ENCODE measurements at places on chromosomes 11 and 22.

- peaks cover 2% of the 10 kb centered on the region for H3K27me3 ChIP-seq
- no peaks in the 10 kb centered on the region for H3K36me3 ChIP-seq
- no peak overlapping the region for H3K27ac ChIP-seq
- H3K4me3 ChIP-seq = no peak overlapping the region
- DNase-seq = peak; percentile 73
- H3K4me1 ChIP-seq = no peaks in the 10 kb centered on the region
Observed at GRCh38 chr11:70650075-70650909, 252.0 kb downstream of the CTTN start.

- no peak overlapping the region for H3K4me3 ChIP-seq
- H3K4me1 ChIP-seq = peaks cover 37% of the 10 kb centered on the region
- DNase-seq = no peak
- H3K27ac ChIP-seq = no peak overlapping the region
Observed at GRCh38 chr22:37262346-37262745, 18.3 kb upstream of the RAC2 start.

GRCh38 chr11:132187386-132187785 is 817.0 kb downstream of the NTM start:
- no peaks in the 10 kb centered on the region for H3K27me3 ChIP-seq
- no peak overlapping the region for H3K27ac ChIP-seq
- H3K4me3 ChIP-seq = no peak overlapping the region
- no peaks in the 10 kb centered on the region for H3K4me1 ChIP-seq

DNA sequence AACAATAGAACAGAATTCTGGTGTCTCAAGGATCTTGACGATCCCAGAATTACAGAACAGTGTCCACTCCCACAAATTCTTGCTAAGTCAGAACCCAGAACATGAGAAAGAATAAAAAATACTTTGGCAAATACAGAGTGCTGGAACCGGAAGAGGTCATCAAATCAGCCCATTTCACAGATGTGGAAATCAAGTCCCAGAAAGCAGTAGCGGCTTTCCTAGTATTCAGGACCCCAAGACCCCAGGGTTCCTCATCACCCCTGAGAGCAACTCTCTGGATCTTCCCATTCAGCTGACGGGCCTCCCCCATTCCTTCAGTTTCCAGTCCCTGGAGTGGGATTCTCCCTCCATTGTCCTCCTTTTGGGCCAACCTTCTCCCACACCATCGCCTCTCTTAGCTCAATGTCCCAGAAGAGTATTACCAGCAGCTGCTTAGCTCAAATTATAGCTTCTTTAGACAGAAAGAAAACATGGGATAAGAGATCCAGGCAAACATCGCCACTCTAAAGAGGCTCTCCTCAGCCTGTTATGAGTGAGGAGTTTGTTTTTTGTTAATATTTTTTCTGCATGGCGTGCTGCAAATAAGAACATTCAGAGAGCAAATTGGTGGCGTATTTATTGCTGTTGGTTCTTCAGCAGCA is 268.3 kb downstream of the MN1 start:
- H3K27ac ChIP-seq = no peak overlapping the region
- no peak overlapping the region for H3K4me3 ChIP-seq
- no peak for DNase-seq
- no peaks in the 10 kb centered on the region for H3K36me3 ChIP-seq

- peak overlapping the region; percentile 73 for H3K27ac ChIP-seq
- H3K27me3 ChIP-seq = no peaks in the 10 kb centered on the region
- DNase-seq = no peak
Observed at GRCh38 chr22:49866646-49867045, 13.0 kb downstream of the ZBED4 start.

- DNase-seq = peak; percentile 77
- peak overlapping the region; percentile 96 for H3K4me3 ChIP-seq
- H3K36me3 ChIP-seq = peaks cover 6% of the 10 kb centered on the region
Observed at GRCh38 chr11:10302744-10303557, 1.9 kb upstream of the ADM start.

DNA sequence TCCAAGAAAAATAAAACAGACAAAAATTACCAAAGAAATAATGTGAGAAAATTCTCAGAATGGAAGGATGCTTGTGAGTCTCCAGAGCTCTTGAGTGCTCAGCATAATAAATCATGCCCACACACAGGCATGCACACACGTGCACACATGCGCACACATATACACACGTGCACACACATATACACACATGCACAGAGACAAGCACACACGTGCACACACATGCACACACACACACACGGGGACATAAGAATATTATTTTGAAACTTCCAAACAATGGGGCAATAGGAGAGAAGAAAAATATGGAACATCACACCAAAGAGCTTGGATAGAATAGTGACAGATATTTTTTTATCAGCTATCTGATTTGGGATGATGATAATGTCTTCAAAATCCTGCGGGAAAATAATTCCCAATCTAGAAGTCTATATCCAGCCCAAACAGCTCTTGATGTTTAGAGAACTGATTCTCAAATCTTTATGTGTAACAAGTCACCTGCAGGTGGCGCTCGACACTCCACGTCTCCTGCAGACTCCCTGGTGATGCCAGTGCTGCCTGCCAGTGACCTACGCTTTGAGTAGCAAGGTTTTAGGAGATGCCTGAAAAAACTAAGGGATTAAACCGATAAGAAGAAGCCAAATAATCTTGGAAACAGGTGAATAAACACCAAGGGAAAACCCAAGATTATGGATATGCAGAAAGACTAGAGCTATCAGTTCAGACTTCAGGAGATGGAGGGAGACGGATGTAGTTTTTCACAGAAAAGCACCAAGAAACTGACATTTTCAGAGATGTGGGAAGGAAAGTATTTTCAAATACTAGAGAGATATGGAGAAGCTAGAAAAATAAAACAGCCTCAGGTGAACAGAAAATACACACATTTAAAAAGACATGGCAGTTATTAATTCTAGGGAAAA is 743.6 kb downstream of the ETS1 start:
- no peaks in the 10 kb centered on the region for H3K4me1 ChIP-seq
- no peak overlapping the region for H3K27ac ChIP-seq
- peak; percentile 75 for DNase-seq
- H3K4me3 ChIP-seq = no peak overlapping the region
- no peaks in the 10 kb centered on the region for H3K36me3 ChIP-seq
- peaks cover 2% of the 10 kb centered on the region for H3K27me3 ChIP-seq

DNA sequence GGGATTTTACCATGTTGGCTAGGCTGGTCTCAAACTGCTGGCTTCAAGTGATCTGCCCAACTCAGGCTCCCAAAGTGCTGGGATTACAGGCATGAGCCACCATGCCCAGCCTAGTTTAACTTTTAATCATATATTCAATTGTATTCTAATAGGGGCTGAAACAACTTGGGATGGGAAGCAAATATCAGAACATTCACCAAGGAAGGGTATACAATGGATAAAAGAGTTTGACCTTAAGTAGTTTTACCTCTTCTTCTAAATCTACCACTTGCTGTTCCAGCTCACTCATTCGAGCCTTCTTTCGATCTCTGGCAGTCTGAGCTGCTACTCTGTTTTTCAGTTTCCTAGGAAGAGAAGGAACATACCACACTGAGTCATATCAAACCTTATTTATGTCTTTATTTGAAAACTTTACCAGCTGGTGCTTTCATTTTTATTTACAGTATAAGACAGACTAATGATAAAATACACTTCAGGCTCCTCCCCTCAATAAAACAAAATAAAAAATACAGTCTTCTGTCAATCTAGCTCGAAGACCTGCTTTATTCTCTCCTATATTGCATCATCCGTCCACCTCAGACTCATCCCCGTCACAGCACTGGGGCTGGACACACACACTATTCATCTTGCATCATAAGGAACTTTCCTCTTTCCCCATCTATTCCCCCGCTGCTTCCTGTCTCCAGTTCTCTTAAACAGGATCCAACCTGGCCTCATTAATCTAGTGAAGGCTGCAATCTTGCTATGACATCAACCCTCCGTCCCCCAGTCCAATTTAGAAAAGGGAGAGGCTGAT is 1.4 kb downstream of the XBP1 start:
- H3K36me3 ChIP-seq = peaks cover 73% of the 10 kb centered on the region
- H3K27me3 ChIP-seq = no peaks in the 10 kb centered on the region
- peak overlapping the region; percentile 91 for H3K27ac ChIP-seq
- peak overlapping the region; percentile 91 for H3K4me3 ChIP-seq
- DNase-seq = no peak

DNA sequence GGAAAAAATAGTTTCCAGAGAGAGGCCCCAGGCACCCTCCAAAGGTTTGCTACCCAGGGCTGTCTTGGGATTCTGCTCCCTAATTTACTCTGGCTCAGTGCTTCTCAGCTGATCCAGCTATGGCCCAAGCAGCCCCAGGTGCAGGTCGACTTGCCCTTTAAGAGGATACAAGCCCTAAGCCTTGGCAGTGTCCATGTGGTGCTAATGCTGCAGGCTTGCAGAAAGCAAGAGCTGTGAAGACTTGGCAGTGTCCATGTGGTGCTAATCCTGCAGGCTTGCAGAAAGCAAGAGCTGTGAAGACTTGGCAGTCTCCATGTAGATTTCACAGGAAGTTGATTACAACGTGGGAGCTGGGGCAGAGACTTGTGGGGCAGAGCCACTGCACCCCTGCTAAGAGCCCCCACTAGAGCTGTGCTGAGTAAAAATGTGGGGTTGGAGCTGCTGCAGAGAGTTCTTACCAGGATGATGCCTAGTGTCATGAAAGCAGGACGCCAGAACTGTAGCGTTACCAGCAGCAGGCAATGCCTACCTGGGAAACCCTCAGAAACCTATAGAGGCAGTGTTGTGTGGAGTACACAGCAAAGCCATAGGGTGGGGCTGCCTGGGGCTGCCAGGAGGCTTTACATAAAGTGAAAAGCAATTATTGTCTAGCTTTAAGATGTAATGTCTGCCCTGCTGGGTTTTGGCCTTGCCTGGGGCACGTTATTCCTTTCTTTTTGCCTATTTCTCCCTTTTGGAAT is 16.1 kb upstream of the OR52K1 start:
- peaks cover 5% of the 10 kb centered on the region for H3K4me1 ChIP-seq
- no peak overlapping the region for H3K27ac ChIP-seq
- no peak overlapping the region for H3K4me3 ChIP-seq
- peaks cover 23% of the 10 kb centered on the region for H3K27me3 ChIP-seq

GRCh38 chr11:86783661-86784060 is 16.7 kb upstream of the PRSS23 start:
- no peaks in the 10 kb centered on the region for H3K36me3 ChIP-seq
- no peak overlapping the region for H3K4me3 ChIP-seq
- H3K4me1 ChIP-seq = no peaks in the 10 kb centered on the region
- H3K27me3 ChIP-seq = peaks cover 6% of the 10 kb centered on the region
- no peak for DNase-seq
- no peak overlapping the region for H3K27ac ChIP-seq

GRCh38 chr11:103649401-103649895 is 387.0 kb upstream of the DDI1 start:
- no peak overlapping the region for H3K4me3 ChIP-seq
- H3K4me1 ChIP-seq = no peaks in the 10 kb centered on the region
- no peak for DNase-seq
- no peaks in the 10 kb centered on the region for H3K27me3 ChIP-seq
- H3K27ac ChIP-seq = no peak overlapping the region

GRCh38 chr11:29989174-29989970 is 27.5 kb downstream of the KCNA4 start:
- no peak overlapping the region for H3K4me3 ChIP-seq
- H3K36me3 ChIP-seq = no peaks in the 10 kb centered on the region
- no peaks in the 10 kb centered on the region for H3K4me1 ChIP-seq

- H3K4me3 ChIP-seq = no peak overlapping the region
- no peaks in the 10 kb centered on the region for H3K4me1 ChIP-seq
- peaks cover 13% of the 10 kb centered on the region for H3K27me3 ChIP-seq
- no peaks in the 10 kb centered on the region for H3K36me3 ChIP-seq
Observed at GRCh38 chr11:103601225-103601846, 435.1 kb upstream of the DDI1 start.

DNA sequence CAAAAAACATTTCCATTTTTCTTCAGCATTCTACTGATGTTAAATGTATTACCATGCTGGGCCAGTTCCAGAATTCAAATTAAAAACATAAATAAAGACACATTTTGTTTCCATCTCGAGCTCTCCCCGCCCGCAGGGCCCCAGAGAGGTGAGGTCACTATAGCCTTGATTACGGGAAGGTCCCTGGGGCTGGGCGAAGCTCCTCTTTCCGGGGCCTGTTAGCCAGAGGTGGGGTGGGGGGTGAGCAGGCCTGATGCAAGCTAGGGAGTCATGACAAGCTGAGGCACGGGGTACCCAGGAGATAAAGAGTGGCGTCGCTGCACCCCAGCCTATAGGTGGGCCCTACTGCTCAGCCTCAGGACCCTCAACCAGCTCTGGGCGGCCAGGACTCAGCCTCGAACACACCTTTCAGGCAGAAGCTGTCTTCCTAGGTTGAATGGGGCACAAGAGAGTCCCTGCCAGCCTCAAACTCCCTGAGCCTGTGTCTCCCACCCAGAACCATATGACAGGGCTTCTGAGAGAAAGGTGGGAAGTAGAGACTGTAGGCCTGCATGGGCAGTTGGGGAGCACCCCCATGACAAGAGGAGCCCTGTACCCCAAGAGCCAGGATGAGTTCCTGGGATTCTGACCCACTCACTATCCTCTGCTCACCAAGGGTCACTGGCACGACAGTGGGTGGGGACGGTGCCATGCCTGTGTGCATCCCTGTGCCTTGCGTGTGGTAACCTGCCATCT is 34.8 kb downstream of the KCNQ1OT1 start:
- H3K27ac ChIP-seq = no peak overlapping the region
- no peaks in the 10 kb centered on the region for H3K27me3 ChIP-seq
- peak; percentile 5 for DNase-seq
- H3K4me1 ChIP-seq = peaks cover 6% of the 10 kb centered on the region
- no peak overlapping the region for H3K4me3 ChIP-seq

- no peaks in the 10 kb centered on the region for H3K27me3 ChIP-seq
- peaks cover 40% of the 10 kb centered on the region for H3K4me1 ChIP-seq
- H3K4me3 ChIP-seq = no peak overlapping the region
- peaks cover 24% of the 10 kb centered on the region for H3K36me3 ChIP-seq
- peak overlapping the region; percentile 43 for H3K27ac ChIP-seq
Observed at GRCh38 chr11:66335531-66336233, 552 bp downstream of the RIN1 start.

GRCh38 chr22:35422145-35422544 is 22.2 kb downstream of the MCM5 start:
- peaks cover 67% of the 10 kb centered on the region for H3K36me3 ChIP-seq
- no peak overlapping the region for H3K27ac ChIP-seq
- H3K4me1 ChIP-seq = no peaks in the 10 kb centered on the region
- H3K27me3 ChIP-seq = no peaks in the 10 kb centered on the region
- DNase-seq = no peak
- H3K4me3 ChIP-seq = no peak overlapping the region
